ENCODE measurements at places on chromosomes 3 and 15.

DNA sequence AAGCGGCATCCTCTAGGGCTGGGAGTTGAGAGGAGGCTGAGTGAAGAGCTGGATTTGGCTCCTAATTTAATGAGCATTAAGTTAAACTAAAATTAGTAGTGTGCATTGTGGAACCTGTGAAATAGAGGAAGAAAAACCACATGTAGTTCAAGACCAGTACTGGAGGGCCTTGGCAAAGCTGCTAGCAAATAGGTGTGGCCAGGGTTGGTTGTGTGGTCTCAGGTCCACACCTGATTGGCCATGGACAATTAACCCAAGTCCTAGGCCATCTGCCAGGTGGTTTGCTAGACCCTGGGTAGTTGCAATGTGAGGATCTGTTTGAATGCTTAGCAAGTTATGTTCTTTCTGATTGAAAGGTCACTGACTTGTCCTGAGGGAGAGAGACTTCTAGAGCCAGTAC lies 275.5 kb downstream of the PDCD6IP start:
- no peak for DNase-seq

DNA sequence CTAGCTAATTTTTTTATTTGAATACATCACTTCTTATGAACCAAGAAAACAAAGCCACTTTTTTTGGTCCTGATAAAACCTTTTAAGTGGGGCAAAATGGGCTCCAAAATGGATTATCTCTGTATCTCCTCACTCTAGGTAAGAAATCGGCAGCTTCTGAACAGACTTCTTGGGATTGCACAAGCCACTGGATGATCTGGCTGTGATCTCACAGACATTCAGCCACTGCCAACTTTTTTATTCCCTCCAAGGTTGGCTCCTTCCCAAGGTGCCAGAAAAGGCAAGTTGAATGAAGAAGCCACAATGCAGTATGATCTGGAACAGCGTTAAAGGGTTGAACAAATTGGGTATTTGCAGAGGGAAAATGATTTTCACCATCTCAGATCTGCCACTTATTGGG lies 73.2 kb downstream of the PRICKLE2 start:
- no peak for DNase-seq

GRCh38 chr3:177561769-177562392 lies 364.6 kb upstream of the TBL1XR1 start:
- DNase-seq: no peak

DNA sequence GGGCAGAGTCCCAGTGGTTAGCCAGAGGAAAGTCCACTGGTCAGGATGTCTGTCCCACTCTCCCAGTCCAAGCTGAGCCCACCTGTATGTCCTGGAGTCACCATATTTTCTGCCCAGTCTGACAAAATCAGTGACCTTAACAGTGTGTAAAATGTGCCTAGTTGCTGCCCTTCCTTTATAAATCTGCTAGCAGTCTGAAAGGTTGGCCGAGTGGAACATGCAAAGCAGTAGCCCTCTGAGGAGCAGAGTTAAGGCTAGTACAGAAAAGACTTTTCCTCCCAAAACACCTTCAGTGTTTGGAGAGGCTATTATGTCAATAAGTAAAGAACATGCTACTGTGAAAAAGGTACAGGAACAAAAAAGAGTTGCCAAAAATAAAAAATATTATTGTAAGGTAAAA lies 15.3 kb downstream of the TTC21A start:
- no peak for DNase-seq

DNA sequence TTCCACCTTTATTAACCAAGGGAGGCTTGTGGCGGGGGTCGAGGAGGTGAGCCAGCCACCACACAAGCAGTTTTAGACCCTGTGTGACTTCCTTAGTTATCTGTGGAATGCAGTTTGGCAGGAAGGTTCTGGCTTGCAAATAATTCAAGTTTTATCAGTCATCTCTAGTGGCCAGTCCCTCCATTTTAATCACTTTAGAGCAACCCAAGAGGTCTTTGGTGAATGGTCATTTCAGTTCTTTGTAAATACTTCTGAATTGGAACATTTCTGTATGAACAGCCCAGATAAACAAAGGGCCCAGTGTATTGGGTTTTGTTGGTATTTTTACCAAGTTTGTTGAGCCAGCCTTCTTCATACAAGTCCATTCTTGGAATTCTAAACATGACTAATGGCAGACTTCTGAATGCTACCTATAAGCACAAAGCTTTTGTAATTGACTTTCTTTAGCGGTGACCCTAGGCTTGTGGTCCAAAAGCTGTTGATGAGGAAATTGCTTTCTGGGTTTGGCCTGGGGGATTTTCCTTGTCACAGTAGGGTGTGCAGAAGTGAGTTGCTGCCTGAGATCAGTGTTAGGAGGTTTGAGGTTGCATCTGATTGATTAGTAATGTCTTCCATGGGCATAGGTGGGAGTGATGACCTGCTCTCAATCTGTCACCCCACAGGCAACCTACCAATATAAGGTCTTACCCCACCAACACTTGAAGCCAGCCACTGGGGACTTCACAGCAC lies 193.3 kb upstream of the TOPAZ1 start:
- DNase-seq: no peak

- DNase-seq: no peak
Observed at GRCh38 chr15:98163319-98164045, 203.0 kb downstream of the ARRDC4 start.

- peak; percentile 15 for DNase-seq
Observed at GRCh38 chr15:94324117-94324826, 92.9 kb downstream of the MCTP2 start.

Data from HCT116 (cell line).